ENCODE measurements at places on chromosomes 16 and 17.

DNA sequence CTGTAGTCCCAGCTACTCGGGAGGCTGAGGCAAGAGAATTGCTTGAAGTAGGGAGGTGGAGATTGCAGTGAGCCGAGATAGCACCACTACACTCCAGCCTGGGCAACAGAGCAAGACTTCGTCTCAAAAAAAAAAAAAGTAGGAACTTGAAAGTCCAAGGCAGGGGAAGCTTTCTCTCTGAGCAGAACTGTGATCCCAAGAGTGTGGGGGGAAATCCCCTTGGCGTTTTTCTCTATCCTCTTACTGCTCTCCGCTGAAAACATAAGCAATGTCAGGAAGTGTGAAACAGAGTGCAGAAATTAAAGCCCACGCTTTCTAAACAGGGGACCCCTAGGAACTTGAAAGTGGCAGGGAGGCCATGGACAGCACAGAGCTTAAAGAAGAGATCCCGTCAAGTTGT, 9.8 kb upstream of the CMTM3 start:
- DNase-seq = no peak

- no peak for DNase-seq
These were observed 6.0 kb downstream of the RHOT1 start for GRCh38 chr17:32148351-32148750.

DNA sequence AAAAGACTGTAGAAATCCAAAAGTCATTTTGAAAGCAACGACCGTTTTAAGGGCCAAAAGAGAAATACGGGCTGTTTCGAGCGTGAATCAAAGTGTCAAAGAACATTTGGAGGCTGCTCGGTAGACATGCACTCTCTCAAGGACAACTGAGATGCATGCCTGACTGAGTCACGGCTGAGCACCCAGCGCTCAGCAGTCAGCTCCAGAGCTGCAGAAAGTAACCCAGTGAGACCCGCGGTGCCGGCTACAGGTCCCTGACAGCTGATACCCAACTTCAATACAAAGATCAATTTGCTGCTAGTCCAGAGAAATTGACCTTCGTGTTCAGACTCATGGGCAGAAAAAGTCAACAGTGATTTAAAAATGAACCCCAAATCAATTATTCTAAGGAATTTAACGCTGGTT, 214.9 kb downstream of the STX8 start:
- DNase-seq = no peak

GRCh38 chr17:73598212-73598611, 46.0 kb downstream of the SDK2 start:
- no peak for DNase-seq

GRCh38 chr16:81542609-81543570, 98.3 kb downstream of the CMIP start:
- no peak for DNase-seq

- no peak for DNase-seq
These were observed 307.5 kb downstream of the MAP2K4 start for GRCh38 chr17:12328204-12328603.

DNA sequence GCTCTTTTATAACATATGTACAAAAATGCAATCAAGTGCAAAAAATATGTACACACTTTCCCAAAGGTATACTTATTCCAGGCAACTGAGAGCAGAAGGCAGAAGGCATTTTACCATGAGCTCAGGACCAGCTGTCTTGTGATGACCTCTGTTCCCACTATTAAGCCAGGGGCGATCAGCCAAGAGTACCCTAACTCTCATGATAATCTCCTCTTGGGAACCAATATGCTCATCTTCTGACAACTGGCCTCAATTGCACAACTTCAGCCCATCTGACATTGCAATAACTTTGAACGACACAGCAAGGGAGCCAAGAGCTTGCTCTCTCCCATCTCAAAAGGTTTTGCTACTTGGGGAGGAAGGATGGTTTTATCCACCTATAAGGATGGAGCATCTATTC, 471.9 kb downstream of the HS3ST3B1 start:
- DNase-seq = no peak

- DNase-seq = no peak
These were observed 61.8 kb downstream of the TUBD1 start for GRCh38 chr17:59830846-59831486.

DNA sequence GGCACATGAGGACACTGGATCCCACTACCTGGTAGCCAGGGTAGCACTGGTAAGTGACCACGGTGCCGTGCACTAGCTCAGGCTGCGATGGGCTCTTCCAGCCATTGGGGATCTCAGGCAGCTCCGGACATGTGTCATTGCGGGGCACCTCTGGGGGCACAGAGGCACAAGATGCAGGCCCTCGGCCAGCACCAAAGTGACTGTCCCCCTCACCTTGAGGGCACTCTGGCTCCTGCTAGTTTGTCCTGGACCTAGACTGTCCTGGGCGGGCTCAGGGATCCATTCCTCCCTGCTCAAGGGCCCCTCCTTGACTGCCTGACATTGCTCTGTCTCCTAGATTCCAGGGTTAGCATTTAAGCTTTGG, 6.7 kb upstream of the PHF12 start:
- no peak for DNase-seq

- no peak for DNase-seq
These were observed 15.4 kb downstream of the REXO5 start for GRCh38 chr16:20821682-20822081.

GRCh38 chr17:41254861-41255260, 323 bp upstream of the KRTAP9-9 start:
- DNase-seq = no peak

DNA sequence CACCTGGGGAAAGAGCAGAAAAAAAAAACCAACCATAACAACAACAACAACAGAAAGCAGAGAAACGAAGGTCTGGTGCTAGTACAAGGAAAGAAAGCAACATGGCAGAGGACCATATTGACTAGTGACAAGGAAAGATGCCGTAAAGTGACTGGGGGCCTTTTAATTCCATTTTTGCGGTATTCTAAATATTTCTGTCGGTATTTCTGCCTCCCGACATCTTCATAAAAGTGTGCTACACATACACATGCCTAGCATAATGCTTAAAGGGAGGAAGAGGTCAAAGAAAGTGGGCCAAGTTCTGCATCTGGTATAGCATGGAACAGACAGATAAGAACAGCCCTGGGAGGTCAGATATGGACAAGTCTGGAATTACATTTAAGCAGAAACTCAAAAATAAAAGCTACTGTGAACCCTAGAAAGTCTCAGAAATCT, 19.5 kb upstream of the RNF43 start:
- DNase-seq = no peak

DNA sequence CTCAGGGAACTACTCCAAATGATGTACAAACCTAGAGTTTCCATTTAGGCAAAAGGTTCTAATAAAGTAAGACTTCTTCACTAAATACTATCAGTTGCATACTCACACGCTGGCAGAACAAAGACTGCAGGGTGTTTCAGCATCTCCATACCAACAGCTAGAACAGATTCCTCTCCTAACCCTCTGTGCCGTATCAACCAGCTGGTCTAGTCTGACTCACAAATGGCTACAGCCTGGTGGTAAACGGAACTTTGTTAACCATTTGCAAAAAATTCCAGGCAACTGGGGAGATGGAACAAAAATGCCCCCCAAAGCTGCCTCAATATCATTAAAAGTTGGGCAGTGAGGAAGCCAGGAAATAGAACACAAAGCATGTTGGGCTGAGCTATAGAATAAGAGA, 217.1 kb downstream of the GRIN2A start:
- DNase-seq = no peak
